ENCODE measurements at places on chromosomes 12 and 14.

DNA sequence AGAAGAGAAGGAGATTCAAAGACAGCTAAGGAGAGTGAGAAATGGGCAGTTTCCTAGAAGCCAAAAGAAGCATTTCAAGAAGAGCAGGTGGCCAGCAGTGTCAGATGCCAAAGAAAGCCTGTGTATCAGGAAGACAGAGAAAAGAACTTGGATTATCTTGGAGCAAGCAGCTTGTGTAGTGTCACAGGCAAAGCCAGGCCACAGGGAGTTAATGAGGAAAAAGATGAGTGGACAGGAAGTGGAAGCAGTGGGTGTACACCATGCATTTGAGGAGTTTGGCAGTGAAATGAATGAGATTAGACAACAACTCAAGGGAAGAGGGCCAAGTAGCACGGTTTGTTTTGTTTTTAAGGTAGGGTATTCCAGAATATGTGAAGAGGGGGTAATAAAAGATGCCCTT lies 5.6 kb upstream of the MYH7 start:
- DNase-seq = no peak
- H3K4me1 ChIP-seq = peaks cover 28% of the 10 kb centered on the region
- no peak overlapping the region for H3K4me3 ChIP-seq
- no peak overlapping the region for H3K27ac ChIP-seq
- H3K36me3 ChIP-seq = no peaks in the 10 kb centered on the region
- no peaks in the 10 kb centered on the region for H3K27me3 ChIP-seq

GRCh38 chr14:87108726-87109125 lies 884.3 kb downstream of the GALC start:
- no peaks in the 10 kb centered on the region for H3K4me1 ChIP-seq
- DNase-seq = no peak
- H3K36me3 ChIP-seq = no peaks in the 10 kb centered on the region
- H3K27ac ChIP-seq = no peak overlapping the region

- no peak overlapping the region for H3K4me3 ChIP-seq
- H3K27me3 ChIP-seq = no peaks in the 10 kb centered on the region
- peaks cover 8% of the 10 kb centered on the region for H3K4me1 ChIP-seq
- no peak overlapping the region for H3K27ac ChIP-seq
Measured at GRCh38 chr12:93125126-93125525, 196.0 kb upstream of the EEA1 start.

GRCh38 chr12:62625228-62625627 lies 158.6 kb downstream of the MON2 start:
- no peak overlapping the region for H3K4me3 ChIP-seq
- H3K36me3 ChIP-seq = no peaks in the 10 kb centered on the region

DNA sequence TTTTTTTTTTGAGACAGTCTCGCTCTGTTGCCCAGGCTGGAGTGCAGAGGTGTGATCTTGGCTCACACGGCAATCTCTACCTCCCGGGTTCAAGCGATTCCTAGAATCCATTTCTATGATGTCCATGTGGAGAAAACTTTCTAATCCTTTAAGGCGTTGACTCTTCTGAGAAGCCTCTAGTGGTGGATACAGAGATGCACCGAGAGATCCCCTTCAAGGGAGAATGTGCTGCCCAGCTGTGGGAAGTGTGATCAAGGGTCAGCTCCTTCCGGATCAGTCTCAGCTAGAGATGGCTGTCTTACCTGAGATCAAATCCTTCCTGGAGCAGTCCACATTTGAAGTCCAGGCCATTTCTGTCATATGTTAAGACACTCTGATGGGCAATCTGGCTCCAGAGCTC lies 92.7 kb upstream of the HECTD1 start:
- DNase-seq = peak; percentile 49
- H3K27ac ChIP-seq = no peak overlapping the region
- peaks cover 38% of the 10 kb centered on the region for H3K36me3 ChIP-seq
- no peaks in the 10 kb centered on the region for H3K27me3 ChIP-seq
- H3K4me3 ChIP-seq = no peak overlapping the region

GRCh38 chr12:76591476-76591875 lies 31.9 kb upstream of the OSBPL8 start:
- H3K4me3 ChIP-seq = no peak overlapping the region
- H3K36me3 ChIP-seq = no peaks in the 10 kb centered on the region
- no peaks in the 10 kb centered on the region for H3K27me3 ChIP-seq

- H3K4me1 ChIP-seq = no peaks in the 10 kb centered on the region
- no peaks in the 10 kb centered on the region for H3K27me3 ChIP-seq
- H3K36me3 ChIP-seq = no peaks in the 10 kb centered on the region
- no peak overlapping the region for H3K4me3 ChIP-seq
Measured at GRCh38 chr14:50725761-50726160, 57.7 kb upstream of the SAV1 start.

DNA sequence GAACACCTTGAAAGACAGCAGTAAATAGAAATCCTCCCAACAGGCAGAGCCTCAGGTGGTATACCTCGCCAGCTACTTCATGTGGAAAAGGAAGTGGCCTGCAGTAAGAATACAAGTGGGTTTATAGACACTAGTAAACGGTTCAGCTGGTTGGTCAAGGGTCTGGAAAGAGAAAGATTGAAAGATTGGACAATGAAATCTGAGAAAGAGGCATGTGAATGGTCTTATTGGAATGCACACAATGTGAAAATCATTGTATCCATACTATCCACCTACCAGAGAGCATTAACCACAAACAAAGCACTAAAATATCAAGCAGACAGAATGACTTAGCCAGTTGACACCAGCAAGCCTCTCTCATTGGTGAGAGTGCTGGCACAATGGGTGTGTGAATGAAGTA lies 98.2 kb downstream of the SSPN start:
- DNase-seq = no peak
- H3K27me3 ChIP-seq = peaks cover 10% of the 10 kb centered on the region
- H3K4me3 ChIP-seq = no peak overlapping the region
- no peaks in the 10 kb centered on the region for H3K36me3 ChIP-seq

GRCh38 chr12:18982226-18982949 lies 147.1 kb upstream of the PLEKHA5 start:
- DNase-seq = no peak
- no peak overlapping the region for H3K4me3 ChIP-seq
- H3K27me3 ChIP-seq = no peaks in the 10 kb centered on the region
- no peaks in the 10 kb centered on the region for H3K36me3 ChIP-seq

GRCh38 chr12:98465950-98466602 lies 49.3 kb upstream of the TMPO start:
- no peak overlapping the region for H3K4me3 ChIP-seq
- no peaks in the 10 kb centered on the region for H3K36me3 ChIP-seq
- no peak for DNase-seq
- H3K27me3 ChIP-seq = no peaks in the 10 kb centered on the region
- H3K27ac ChIP-seq = no peak overlapping the region
- no peaks in the 10 kb centered on the region for H3K4me1 ChIP-seq

DNA sequence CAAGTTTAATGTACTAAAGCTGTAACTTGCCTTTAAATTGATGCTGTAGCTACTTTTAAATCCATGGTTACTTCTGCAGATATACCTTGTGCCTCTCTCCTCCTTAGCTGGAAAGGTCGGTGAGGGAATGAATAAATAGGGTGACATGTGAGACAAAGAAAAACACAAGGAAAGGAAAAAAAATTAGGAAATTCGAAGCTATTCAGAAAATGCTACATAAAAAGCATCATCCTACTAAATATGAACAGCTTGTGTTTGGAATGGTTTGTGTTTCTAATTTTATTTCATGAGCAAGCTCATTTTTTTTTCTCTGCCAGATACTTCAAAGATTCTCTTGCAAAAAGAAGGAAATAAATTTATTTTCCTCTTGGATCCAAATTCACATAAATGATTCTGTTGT lies 186.3 kb upstream of the NUDT4 start:
- H3K4me1 ChIP-seq = no peaks in the 10 kb centered on the region
- no peak overlapping the region for H3K4me3 ChIP-seq
- DNase-seq = no peak
- H3K27me3 ChIP-seq = no peaks in the 10 kb centered on the region
- no peak overlapping the region for H3K27ac ChIP-seq
- H3K36me3 ChIP-seq = no peaks in the 10 kb centered on the region

- no peak overlapping the region for H3K4me3 ChIP-seq
- H3K36me3 ChIP-seq = peaks cover 12% of the 10 kb centered on the region
- no peak for DNase-seq
- no peaks in the 10 kb centered on the region for H3K27me3 ChIP-seq
- no peaks in the 10 kb centered on the region for H3K4me1 ChIP-seq
Measured at GRCh38 chr14:20482382-20482781, 13.2 kb downstream of the PNP start.

DNA sequence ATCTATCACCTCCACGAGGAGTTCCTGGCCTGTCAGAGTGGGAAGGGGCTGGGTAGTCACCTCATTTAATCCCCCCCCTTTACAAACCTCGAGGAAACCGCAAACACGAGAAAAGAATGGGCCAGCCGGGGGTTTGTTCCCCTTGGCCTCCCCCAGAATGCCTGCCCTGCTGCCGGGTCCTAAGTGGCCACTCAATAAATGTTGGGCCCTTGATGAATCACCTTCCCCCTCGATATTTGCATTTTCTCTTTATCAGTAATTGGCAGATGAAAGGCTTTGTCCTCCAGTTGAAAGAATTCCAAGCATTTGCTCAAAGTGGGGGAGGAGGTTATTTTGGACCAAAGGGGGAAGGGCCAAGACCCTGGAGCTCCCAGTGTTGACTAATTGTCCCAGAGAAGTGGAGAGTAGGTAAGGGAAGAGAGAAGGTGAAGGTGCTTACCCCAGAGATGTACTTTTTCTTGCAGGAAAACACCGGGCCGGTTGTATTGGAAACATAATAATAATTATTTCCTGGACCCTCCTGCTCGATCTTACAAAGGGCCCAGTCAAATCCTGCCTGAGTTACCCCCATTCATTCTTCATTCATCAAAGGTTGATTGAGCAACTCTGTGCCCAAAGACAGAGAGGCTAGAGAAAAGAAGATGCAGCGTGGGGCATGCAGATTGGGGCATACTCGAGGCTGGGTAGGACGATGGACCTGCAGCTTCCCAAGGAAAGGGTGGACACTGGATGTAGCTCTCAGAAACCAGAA lies 1.9 kb upstream of the KDM2B start:
- H3K4me3 ChIP-seq = peak overlapping the region; percentile 85
- no peaks in the 10 kb centered on the region for H3K36me3 ChIP-seq
- peak overlapping the region; percentile 83 for H3K27ac ChIP-seq
- DNase-seq = peak; percentile 93
- no peaks in the 10 kb centered on the region for H3K27me3 ChIP-seq
- H3K4me1 ChIP-seq = peaks cover 5% of the 10 kb centered on the region

DNA sequence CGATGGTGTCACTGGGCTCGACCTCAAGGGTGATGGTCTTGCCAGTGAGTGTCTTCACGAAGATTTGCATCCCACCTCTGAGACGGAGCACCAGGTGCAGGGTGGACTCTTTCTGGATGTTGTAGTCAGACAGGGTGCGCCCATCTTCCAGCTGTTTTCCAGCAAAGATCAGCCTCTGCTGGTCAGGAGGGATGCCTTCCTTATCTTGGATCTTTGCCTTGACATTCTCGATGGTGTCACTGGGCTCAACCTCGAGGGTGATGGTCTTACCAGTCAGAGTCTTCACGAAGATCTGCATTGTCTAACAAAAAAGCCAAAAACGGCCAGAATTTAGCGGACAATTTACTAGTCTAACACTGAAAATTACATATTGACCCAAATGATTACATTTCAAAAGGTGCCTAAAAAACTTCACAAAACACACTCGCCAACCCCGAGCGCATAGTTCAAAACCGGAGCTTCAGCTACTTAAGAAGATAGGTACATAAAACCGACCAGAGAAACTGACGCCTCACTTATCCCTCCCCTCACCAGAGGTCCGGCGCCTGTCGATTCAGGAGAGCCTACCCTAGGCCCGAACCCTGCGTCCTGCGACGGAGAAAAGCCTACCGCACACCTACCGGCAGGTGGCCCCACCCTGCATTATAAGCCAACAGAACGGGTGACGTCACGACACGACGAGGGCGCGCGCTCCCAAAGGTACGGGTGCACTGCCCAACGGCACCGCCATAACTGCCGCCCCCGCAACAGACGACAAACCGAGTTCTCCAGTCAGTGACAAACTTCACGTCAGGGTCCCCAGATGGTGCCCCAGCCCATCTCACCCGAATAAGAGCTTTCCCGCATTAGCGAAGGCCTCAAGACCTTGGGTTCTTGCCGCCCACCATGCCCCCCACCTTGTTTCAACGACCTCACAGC lies 717 bp downstream of the UBC start:
- H3K4me3 ChIP-seq = peak overlapping the region; percentile 99
- peaks cover 36% of the 10 kb centered on the region for H3K36me3 ChIP-seq
- no peaks in the 10 kb centered on the region for H3K27me3 ChIP-seq
- peaks cover 12% of the 10 kb centered on the region for H3K4me1 ChIP-seq

DNA sequence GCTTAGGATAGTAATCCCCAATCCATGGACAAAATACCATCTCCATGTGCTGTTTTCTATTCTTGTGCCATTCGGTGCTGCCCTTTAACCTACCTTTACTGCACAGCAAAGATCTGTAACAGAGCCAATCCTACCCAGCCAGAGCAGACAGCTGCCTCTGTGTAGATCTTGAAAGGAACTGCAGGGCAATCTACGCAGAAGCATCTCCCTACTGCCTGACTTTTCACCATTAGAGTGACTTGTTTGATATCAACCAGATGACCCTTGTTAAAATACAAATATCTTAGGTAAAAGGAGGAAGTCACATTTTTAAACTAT lies 33.9 kb upstream of the PPM1A start:
- H3K36me3 ChIP-seq = no peaks in the 10 kb centered on the region
- no peak for DNase-seq
- no peak overlapping the region for H3K27ac ChIP-seq
- H3K4me3 ChIP-seq = no peak overlapping the region

- no peak overlapping the region for H3K27ac ChIP-seq
- no peak overlapping the region for H3K4me3 ChIP-seq
- no peak for DNase-seq
- H3K36me3 ChIP-seq = no peaks in the 10 kb centered on the region
- H3K4me1 ChIP-seq = peaks cover 3% of the 10 kb centered on the region
Measured at GRCh38 chr12:20450591-20451180, 82.3 kb downstream of the PDE3A start.

- H3K27ac ChIP-seq = peak overlapping the region; percentile 72
- peaks cover 14% of the 10 kb centered on the region for H3K4me1 ChIP-seq
- DNase-seq = no peak
Measured at GRCh38 chr12:95624589-95624988, 73.3 kb upstream of the USP44 start.

GRCh38 chr12:51914034-51914923 lies 7.0 kb downstream of the ACVRL1 start:
- H3K4me3 ChIP-seq = no peak overlapping the region
- no peak overlapping the region for H3K27ac ChIP-seq
- H3K27me3 ChIP-seq = peaks cover 4% of the 10 kb centered on the region
- no peaks in the 10 kb centered on the region for H3K36me3 ChIP-seq
- peaks cover 6% of the 10 kb centered on the region for H3K4me1 ChIP-seq

- peaks cover 10% of the 10 kb centered on the region for H3K4me1 ChIP-seq
- peak overlapping the region; percentile 87 for H3K27ac ChIP-seq
- H3K4me3 ChIP-seq = peak overlapping the region; percentile 89
- H3K36me3 ChIP-seq = peaks cover 41% of the 10 kb centered on the region
- H3K27me3 ChIP-seq = peaks cover 39% of the 10 kb centered on the region
- no peak for DNase-seq
Measured at GRCh38 chr12:57230381-57231155, 1.1 kb downstream of the SHMT2 start.

DNA sequence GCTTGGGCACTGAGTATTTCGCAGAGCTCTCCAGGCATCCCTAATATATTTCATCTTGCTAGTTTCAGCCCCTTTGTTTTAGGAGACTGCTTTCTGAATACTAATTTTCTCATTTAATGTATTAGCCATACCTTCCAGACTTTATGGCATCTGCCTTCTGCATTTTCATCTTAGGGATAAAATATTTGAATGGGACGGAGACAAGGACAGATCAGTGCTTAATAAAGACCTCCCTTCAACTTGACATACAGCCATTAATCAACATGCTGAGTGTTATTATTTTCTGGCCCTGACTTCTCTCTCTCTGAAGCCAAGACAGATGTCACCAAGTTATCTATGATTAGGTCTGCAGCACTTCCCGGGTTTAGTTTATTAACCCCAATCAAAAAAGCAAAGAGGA lies 42.4 kb downstream of the CACNA2D4 start:
- no peaks in the 10 kb centered on the region for H3K36me3 ChIP-seq
- H3K27ac ChIP-seq = peak overlapping the region; percentile 40
- H3K4me1 ChIP-seq = no peaks in the 10 kb centered on the region
- DNase-seq = no peak
